ENCODE measurements at places on chromosomes 11 and 22. TPM values are rescaled to one million over a fixed set of nuclear protein-coding genes. Genes with fewer than 3 reads are reported as not detected.

- DNase-seq = peak; percentile 88
Measured at GRCh38 chr11:120527111-120527761, 15.7 kb downstream of the GRIK4 start.

The DDTL gene
- 3.6 TPM for total RNA-seq

- DNase-seq = no peak
Measured at GRCh38 chr11:73217131-73217809, 811 bp upstream of the P2RY2 start.

The MDK gene
- 78.0 TPM for total RNA-seq

The TRIM29 gene
- 39.7 TPM for total RNA-seq
